IPS DF 19.7 (cell line): ENCODE measurements at places on chromosomes 2 and 18.

DNA sequence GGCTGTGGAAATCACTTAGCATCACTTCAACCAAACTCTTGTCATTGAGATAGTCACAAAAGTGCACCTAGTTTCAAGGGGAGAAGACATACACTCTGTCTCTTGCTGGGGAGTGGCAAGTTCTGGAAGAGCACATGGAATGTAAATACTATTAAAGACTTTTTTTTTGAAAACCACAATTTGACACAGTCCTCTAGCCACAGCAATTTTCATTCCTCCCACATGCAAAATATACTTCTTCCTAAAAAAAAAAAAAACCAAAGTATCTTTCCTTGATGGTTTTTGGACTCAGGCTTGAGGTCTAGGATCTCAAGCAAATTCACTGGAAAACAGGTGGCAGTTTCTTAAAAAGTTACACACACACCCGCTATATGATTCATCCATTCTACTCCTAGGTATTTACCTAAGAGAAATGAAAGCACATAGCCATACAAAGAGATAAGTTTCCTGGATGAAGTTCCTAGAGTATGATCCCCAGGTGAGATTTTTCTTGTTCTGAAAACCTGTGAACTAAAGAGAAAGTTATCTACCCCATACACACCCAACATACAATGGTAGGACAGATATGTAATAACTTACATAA, 295.8 kb downstream of the SP3 start:
- DNase-seq: no peak

DNA sequence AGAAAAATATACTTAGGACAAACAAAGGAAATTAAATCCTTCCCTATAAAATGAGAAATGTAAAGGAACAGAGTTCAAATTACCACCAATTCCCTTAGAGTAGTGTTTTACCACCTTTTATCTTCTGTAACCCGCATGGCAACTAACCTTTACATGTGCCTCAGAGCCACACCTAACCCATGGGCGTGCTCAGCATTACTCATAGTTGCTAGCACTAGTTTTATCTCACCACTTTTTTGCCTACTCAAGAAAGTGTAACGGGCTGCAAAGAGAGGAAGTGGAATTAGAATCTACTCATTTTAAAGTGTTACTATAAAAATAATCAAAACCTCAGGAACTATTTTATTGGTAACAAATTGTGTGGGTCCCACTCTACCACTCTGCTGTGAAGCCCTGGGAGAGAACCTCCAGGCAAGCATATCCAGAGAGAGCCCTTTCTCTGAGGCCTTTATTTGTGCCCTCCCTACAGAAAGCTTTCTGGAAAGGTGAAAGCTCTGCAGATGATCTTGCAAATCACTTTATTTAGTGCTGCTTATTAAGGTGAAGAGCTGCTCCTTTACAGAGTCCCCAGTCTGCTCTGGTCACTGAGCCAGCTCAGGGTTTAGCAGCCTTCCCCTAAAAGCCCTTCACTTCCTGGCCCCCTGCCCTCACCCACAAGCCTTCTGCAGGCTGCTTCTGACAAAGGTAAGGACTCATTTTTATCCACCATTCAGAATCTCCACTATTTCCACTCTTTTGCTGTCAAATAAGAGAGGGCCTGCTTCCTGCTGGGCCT, 98.8 kb downstream of the TRABD2A start:
- DNase-seq: no peak

DNA sequence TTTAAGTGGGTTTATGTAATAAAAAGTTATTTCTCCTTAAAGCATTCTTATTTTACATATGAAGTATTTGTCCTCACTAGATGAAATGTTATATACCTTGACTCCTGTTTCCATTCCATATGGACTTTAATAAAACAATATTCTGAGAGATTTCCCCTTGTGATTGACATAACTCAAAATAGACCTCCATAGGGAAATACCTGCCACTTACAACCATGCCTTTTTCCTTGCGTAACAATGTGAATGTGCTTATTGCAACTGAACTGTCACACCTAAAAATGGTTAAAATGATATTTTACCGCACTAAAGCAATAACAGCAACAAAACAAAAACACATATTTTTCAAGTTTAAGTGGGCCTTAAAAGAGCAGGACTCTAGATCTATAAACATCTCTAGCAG, 70.3 kb upstream of the TGIF1 start:
- DNase-seq: no peak

DNA sequence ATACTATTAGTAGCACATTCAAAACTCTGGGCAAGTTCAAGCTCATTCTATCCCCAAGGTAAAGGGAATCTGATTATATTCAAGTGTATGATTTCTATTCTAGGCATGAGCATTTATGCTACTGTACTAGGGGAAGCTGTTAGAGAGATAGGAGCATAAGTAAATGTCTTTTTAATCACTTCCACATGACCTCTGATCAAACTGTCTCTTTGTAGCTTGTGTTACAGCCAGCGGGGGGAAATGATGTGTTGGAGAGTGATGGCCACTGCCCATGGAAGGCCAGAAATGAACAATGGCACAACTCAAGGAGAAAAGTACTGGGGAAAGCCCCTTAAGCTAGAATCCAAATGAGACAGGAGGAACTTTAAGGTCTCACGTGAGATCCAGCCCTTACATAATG, 894.9 kb upstream of the CDH2 start:
- no peak for DNase-seq

- DNase-seq: no peak
Measured at GRCh38 chr2:172426635-172427255, 641 bp upstream of the ITGA6 start.

GRCh38 chr2:178592655-178593054, 112.4 kb downstream of the PLEKHA3 start:
- DNase-seq: no peak
